Inflammatory macrophage treated with lipopolysaccharide for 1 hour (primary cell): ENCODE measurements at places on chromosomes 6 and 20.

DNA sequence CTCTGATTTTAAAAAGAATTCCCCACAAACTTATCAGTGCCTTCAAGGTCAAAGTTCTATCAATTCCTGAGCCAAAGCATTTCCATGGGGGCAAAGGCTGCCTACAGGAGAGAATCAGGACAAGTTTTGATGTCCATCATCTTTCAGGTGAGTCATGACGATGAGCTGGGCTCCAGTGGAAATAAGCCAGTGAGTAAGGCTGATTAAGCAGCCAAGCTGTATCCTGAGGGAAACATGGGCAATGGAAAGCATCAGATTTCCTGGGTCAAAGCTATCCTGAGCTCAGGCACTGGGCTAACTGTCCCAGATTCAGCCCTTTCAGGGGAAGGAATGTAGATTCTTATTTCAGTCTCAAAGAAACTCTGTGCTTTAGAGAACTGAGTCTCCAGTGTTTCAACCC, 377.4 kb downstream of the CD109 start:
- DNase-seq = no peak

- DNase-seq = no peak
These were observed 309.1 kb downstream of the SOX4 start for GRCh38 chr6:21902628-21903169.

DNA sequence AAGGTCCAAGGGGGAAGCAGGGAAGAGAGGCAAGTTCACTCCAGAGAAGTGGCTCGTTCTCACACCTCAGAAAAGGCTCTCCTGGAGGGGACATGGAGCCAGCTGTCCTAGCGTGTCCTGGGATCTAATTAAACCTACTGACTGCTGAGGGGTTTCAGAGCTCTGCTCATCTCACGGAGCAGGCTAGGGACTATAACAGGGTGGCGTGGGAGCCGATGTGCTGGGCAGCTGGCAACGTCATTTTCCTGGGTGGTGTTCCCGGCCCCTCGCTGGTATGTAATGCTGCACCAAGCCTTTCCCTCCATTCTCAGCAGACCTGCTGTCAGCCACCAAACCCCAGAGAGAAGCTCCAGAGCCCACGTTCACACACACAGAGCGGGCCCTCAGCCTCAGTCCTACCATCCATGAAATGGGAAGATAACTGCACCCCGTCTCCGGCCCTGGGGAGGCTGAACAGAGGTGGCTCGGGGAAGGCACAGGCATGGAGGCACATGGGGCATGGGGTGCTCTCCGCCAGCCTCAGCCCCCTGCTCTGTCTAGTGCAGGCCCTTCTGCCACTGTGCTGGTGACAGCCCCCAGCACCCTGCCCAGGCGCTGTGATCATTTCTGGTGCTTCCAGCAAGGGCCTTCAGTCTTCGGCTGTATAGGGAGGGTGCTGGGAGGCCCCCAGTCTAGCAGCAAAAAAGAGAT, 1.9 kb downstream of the CST7 start:
- DNase-seq = no peak

DNA sequence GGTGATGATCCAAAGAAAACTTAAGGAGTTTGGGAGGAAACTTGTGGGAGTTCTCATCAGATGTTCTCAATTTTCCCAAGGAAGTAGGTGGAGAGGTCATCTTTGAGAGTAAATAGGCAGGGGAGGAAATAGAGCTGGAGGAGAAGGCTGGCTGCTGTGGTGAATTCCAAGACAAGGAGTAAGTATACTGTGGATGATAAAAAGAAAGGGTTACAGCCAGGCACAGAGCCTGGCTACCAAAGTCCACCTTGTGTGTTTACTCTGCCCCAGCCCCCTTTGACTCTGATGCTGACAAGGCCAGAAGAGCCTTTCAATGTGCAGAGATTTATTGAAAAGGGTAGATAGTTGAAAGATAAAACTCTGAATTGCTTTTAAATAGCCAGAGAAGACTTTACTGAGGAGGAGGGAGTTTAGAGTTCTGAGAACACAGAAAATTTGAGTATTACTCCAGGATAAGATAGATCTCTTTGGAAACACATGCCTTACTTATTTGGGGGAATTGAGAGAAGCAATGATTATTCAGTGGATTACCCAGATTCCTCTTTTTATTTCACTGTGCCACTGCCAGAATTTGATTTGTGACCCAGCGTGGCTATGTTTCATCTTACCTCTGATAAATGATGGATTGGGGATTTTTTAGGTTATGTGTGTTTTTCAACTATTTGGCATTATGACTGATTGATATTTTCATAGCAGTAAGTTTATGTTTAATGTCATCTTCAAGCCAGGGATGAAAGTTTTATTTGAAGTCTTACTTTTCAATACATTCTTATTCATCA, 182.6 kb upstream of the JAG1 start:
- DNase-seq = no peak

- no peak for DNase-seq
These were observed 50.9 kb downstream of the DTD1 start for GRCh38 chr20:18638768-18639167.
